ENCODE measurements at places on chromosomes 3 and 15.

DNA sequence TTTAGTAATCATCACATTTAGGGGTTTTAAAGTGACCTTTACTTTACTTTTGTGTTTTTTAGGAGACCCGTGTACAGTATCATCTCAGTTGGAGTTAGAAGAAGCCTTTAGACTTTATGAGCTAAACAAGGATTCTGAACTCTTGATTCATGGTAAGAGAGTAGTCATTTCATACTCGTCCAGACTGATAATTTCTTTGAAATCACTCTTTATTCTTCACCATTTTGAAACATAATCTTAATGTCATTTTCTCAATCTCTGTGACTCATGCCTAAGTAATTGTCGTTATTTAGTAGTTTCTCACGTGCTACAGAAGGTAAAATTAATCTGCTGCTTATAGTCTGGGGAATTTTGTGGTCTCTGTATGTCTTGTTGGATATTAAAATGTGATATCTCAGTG, 37.7 kb downstream of the PRKCI start:
- no peaks in the 10 kb centered on the region for H3K27me3 ChIP-seq
- peaks cover 34% of the 10 kb centered on the region for H3K36me3 ChIP-seq
- peaks cover 49% of the 10 kb centered on the region for H3K4me1 ChIP-seq
- H3K4me3 ChIP-seq = no peak overlapping the region
- no peak for DNase-seq
- H3K27ac ChIP-seq = peak overlapping the region; percentile 24

GRCh38 chr15:34336991-34337556, 507 bp downstream of the SLC12A6 start:
- H3K27ac ChIP-seq = peak overlapping the region; percentile 93
- peak overlapping the region; percentile 88 for H3K4me3 ChIP-seq
- no peaks in the 10 kb centered on the region for H3K27me3 ChIP-seq
- peaks cover 26% of the 10 kb centered on the region for H3K36me3 ChIP-seq
- H3K4me1 ChIP-seq = peaks cover 82% of the 10 kb centered on the region
- peak; percentile 41 for DNase-seq

DNA sequence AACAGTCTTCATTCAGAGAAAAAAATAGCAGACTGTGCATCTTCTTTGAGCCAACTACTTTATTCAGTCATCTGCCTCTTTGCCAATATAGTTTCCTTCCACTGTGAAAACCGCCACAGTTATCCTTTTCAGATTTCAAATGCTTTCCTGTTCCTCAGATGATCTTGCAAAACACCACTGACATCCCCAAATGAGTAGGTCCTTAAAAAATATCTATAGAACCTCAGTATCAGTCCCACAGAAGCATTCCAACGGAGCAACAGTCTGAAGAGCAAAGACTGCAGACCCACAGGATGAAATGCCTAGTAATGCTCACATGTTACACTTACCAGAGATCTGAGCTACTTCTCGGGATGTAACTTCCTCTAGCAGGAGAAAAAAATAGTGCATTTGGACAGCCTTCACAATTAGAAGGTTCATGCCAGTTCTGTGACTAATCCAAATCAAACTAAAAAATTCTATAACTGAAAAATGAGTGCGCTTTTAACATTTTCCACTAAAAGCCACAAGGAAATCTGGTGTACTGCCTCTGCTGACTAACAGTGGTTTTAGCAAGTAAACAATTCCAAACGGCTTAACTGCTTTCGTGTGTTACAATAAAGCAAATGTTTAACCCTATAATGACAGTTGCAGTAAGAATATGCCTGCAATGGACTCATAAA, at the start of gene ANKRD28:
TSS of gene ANKRD28 (minus strand) at position 338 of the 662 bp plus-strand sequence. CDS start 1,458 bp downstream, outside the sequence.
- no peaks in the 10 kb centered on the region for H3K27me3 ChIP-seq
- H3K27ac ChIP-seq = peak within 1 kb of the TSS; percentile 97
- H3K4me3 ChIP-seq = peak within 1 kb of the TSS; percentile 80
- H3K4me1 ChIP-seq = peaks cover 92% of the 10 kb centered on the region
- H3K36me3 ChIP-seq = peaks cover 18% of the 10 kb centered on the region

DNA sequence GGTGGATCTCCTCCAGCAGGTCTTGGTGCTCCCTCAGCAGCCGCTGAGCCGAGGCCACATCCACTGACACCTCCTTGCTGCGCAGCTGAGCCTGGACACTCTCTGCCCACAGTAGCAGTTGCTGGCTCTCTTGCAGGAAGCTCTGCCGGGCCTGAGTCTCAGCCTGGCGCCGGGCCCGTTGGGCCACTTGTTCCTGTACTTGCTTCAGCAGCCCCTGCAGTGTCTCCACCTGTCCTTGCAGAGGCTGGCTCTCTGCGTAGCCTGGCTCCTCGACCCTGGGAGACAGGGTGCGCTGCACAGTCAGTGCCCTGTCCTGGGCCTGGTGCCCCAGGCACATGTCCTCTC, 15.5 kb downstream of the SPTBN5 start:
- no peak overlapping the region for H3K27ac ChIP-seq
- peaks cover 4% of the 10 kb centered on the region for H3K4me1 ChIP-seq
- no peaks in the 10 kb centered on the region for H3K36me3 ChIP-seq

DNA sequence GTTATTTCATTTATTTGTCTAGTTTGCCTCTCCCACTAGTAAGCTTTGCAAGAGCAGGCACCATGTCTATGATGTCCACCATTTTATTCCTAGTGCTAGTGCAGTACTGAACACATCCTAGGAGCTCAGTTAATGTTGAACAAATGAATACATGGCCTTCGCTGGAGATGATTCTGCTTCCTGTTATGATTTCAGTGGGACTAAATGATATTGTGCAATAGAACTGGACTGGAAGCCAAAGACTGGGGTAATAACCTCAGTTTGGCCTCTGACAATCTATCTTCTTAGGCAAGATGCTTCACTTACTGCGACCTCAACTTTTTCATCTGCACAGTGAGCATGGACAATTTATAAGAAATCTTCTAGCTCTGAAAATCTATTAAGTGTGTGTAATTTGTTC, 191.3 kb downstream of the ADAMTSL3 start:
- H3K4me3 ChIP-seq = no peak overlapping the region
- no peaks in the 10 kb centered on the region for H3K4me1 ChIP-seq
- H3K27me3 ChIP-seq = no peaks in the 10 kb centered on the region

GRCh38 chr3:135792174-135792573, 173.4 kb upstream of the PPP2R3A start:
- H3K4me1 ChIP-seq = no peaks in the 10 kb centered on the region
- no peaks in the 10 kb centered on the region for H3K36me3 ChIP-seq
- H3K27me3 ChIP-seq = no peaks in the 10 kb centered on the region
- no peak overlapping the region for H3K27ac ChIP-seq
- no peak overlapping the region for H3K4me3 ChIP-seq
- DNase-seq = no peak

GRCh38 chr3:43173949-43174348, 68.1 kb upstream of the POMGNT2 start:
- no peak overlapping the region for H3K4me3 ChIP-seq
- H3K36me3 ChIP-seq = peaks cover 12% of the 10 kb centered on the region
- DNase-seq = no peak
- H3K27ac ChIP-seq = no peak overlapping the region
- H3K27me3 ChIP-seq = no peaks in the 10 kb centered on the region

- H3K36me3 ChIP-seq = peaks cover 12% of the 10 kb centered on the region
- H3K27ac ChIP-seq = no peak within 1 kb of the TSS
- H3K4me3 ChIP-seq = peak within 1 kb of the TSS; percentile 42
- no peak for DNase-seq
- peaks cover 23% of the 10 kb centered on the region for H3K4me1 ChIP-seq
- H3K27me3 ChIP-seq = peaks cover 68% of the 10 kb centered on the region
Measured at GRCh38 chr15:29822100-29822683, at the start of gene TJP1. Gene TJP1, minus strand, starts transcription at chr15:29822468. Its CDS starts 440 bp downstream, at chr15:29822028.

DNA sequence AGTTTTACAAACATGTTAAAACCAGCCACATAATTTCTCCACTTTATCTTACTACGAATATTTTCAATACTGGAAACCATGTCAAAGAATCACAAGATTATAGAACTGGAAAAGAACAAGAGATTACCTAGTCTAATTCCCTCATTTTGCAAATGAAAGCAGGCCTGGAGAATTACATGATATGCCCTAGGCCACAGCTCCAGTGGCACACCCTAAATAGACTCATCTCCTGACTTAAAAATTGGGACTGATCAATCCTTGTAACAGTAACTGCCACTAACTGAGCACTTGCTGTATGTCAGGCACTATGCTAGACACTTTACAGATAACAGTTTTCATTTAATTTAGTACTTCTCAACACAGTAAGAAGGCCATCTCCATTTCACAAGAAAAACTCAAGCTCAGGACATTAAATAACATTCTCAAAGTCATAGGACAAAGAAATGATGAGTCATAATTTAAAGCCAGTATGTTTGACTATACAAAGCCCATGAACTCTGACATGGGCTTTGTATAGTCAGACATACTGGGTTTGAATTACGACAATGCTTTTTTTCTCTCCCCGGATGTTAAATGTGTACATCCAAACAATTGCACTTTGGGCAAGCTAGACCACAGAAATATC, 9.4 kb downstream of the IGSF11 start:
- no peak overlapping the region for H3K27ac ChIP-seq
- no peaks in the 10 kb centered on the region for H3K36me3 ChIP-seq
- no peaks in the 10 kb centered on the region for H3K4me1 ChIP-seq
- no peak for DNase-seq
- H3K4me3 ChIP-seq = no peak overlapping the region

- peaks cover 55% of the 10 kb centered on the region for H3K4me1 ChIP-seq
- peaks cover 20% of the 10 kb centered on the region for H3K36me3 ChIP-seq
- no peak for DNase-seq
- no peak overlapping the region for H3K4me3 ChIP-seq
Measured at GRCh38 chr3:58077596-58078285, 69.5 kb downstream of the FLNB start.

DNA sequence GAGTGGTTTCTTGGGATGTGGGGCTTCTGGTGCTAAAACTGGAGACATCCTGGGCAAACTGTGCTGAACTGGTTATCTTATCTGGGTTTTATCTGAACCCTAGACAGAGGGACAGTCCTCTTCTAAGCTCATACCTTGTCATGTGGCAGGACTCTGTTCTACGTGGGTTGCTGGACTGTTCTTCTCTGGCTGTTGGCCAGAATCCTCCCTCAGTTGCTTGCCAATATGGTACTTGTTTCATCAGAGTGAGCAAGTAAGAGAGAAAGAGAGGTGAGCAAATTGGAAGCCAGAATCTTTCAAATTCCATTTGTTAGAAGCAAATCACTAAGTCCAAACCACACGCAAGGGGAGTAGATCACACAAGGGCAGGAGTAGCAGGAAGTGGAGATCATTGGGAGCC, 291.5 kb upstream of the TBL1XR1 start:
- H3K4me1 ChIP-seq = peaks cover 7% of the 10 kb centered on the region
- H3K27ac ChIP-seq = no peak overlapping the region
- peaks cover 3% of the 10 kb centered on the region for H3K36me3 ChIP-seq
- no peak overlapping the region for H3K4me3 ChIP-seq
- no peak for DNase-seq
- H3K27me3 ChIP-seq = no peaks in the 10 kb centered on the region

DNA sequence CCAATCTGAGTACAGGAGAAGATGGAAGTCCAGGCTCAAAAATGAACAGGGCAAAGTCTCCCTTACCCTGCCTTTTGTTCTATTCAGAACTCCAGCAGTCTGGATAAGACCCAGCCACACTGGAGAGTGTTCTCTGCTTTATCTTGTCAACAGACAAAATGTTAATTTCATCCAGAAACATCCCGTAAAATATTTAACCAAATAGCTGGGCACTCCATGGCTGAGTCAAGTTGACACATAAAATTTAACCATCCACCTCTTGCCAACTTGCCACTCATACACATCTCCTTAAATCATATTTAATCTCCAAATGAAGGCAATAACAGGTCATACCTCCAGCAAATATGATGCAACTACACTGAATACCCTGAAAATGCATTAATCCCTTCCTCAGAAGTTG, 33.6 kb downstream of the MKRN3 start:
- H3K36me3 ChIP-seq = no peaks in the 10 kb centered on the region
- no peak for DNase-seq
- no peak overlapping the region for H3K4me3 ChIP-seq
- no peaks in the 10 kb centered on the region for H3K27me3 ChIP-seq
- no peaks in the 10 kb centered on the region for H3K4me1 ChIP-seq

DNA sequence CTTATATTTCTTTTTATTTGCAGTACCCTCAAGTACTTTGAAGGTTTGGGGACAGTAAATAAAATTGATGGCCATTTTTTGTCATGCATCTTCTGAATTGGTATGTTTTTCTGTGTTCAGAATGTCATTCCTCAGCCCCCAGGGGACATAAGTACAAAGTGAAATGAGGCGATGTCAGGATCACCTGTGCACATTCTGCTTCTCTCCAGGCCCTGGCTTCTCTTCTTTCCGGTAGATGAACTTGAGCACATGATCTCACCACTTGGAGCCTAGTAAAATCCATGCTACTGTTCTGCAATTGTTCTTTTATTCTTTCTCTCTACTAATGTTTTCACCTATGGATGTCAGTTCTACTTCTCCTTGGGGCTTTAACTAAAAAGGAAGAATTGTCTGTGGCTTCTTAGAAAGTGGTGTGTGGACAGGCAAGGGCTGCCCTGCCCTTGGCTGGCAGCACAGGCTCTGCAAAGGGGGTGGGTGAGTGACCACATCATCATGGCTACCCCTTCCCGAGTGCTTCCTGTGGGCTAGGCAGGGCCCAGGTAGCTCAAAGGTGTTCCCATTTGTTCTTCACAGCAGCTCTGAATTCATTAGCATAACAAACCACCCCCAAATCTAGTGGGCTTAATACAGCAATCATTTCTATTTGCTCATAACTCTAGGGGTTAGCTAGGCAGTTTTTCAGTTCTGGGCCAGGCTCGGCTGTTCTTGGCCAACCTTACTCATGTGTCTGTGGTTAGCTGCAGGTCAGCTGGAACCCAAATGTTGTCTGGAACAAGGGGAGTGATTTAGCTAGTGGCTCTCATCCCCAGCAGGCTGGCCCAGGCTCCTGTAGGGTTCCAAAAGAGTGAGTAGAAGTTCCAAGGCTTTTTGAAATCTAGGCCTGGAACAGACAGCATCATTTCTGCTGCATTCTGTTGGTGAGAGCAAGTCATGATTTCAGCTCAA, 154.0 kb upstream of the CTDSPL start:
- no peaks in the 10 kb centered on the region for H3K4me1 ChIP-seq
- H3K27me3 ChIP-seq = peaks cover 14% of the 10 kb centered on the region
- no peak overlapping the region for H3K27ac ChIP-seq
- H3K4me3 ChIP-seq = no peak overlapping the region

GRCh38 chr15:91630090-91630489, 223.4 kb upstream of the SLCO3A1 start:
- no peak for DNase-seq
- no peak overlapping the region for H3K4me3 ChIP-seq
- no peak overlapping the region for H3K27ac ChIP-seq
- H3K4me1 ChIP-seq = no peaks in the 10 kb centered on the region
- H3K27me3 ChIP-seq = no peaks in the 10 kb centered on the region

DNA sequence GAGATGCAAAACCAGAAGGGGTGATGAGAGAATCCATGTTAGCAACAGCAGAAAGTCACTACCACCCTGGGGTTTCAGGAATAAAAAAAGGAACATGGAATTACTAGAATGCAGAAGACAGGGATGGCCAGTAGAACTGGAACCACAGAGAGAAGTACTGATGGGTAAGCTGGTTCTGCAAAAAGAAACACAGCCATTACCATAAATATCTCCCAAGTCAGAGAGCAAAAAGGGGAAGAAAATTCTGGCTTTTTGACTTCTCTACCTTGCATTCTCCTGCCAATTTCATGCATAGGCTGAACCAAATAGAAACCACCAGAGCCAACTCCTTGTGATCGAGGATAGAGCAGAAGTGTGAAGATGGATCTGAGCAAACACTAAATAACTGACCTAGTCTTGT, 550.4 kb upstream of the NAALADL2 start:
- no peak overlapping the region for H3K4me3 ChIP-seq
- H3K36me3 ChIP-seq = no peaks in the 10 kb centered on the region
- no peak for DNase-seq

- peaks cover 5% of the 10 kb centered on the region for H3K36me3 ChIP-seq
- H3K27ac ChIP-seq = peak overlapping the region; percentile 47
- H3K4me1 ChIP-seq = peaks cover 34% of the 10 kb centered on the region
- peak; percentile 52 for DNase-seq
Measured at GRCh38 chr3:50316657-50317242, 5.8 kb downstream of the HYAL2 start.
